ENCODE measurements at places on chromosomes 4 and X. TPM values are rescaled to one million over a fixed set of nuclear protein-coding genes. Genes with fewer than 3 reads are reported as not detected.

Gene ADH4
- not detected for total RNA-seq

Gene KIF4A
- 2.2 TPM for total RNA-seq

Gene FAT1
- 474 TPM for total RNA-seq

Gene SMPX
- not detected for total RNA-seq

Gene XK
- under 0.01 TPM for total RNA-seq

Gene SYN1
- total RNA-seq = under 0.01 TPM

Gene RPL39
- 1,554 TPM for total RNA-seq

Gene ARL13A
- not detected for total RNA-seq

Gene SCD5
- 9.4 TPM for total RNA-seq

Gene NUP62CL
- not detected for total RNA-seq

Gene CLDN22
- total RNA-seq = not detected

Gene TCP11X2
- not detected for total RNA-seq

Gene RNF212
- 7.1 TPM for total RNA-seq

Gene ERAS
- not detected for total RNA-seq

Gene AGA
- 43.4 TPM for total RNA-seq

Gene TMPRSS11B
- not detected for total RNA-seq

Gene TMEM47
- 85.7 TPM for total RNA-seq

Gene TRIM2
- 54.5 TPM for total RNA-seq

Gene TLR3
- 8.0 TPM for total RNA-seq

Gene BEX1
- 4.4 TPM for total RNA-seq

Gene MUC7
- not detected for total RNA-seq

Gene SLC25A4
- 8.3 TPM for total RNA-seq

Gene CT45A2
- not detected for total RNA-seq

Gene DCAF16
- 35.1 TPM for total RNA-seq

Gene CENPVL2
- total RNA-seq = not detected

Gene BMPR1B
- total RNA-seq = 7.1 TPM

Gene GRIA2
- under 0.01 TPM for total RNA-seq

Gene EDA
- total RNA-seq = 0.59 TPM

Gene BRS3
- total RNA-seq = not detected

Gene JAKMIP1
- total RNA-seq = not detected

Gene AKAP14
- total RNA-seq = not detected

Gene MAGEB2
- total RNA-seq = not detected

Gene ANOS1
- 1.1 TPM for total RNA-seq

Gene SPP1
- total RNA-seq = 16.2 TPM

Gene ASB12
- not detected for total RNA-seq

Gene MAGED4
- total RNA-seq = 58.6 TPM

Gene MAD2L1
- total RNA-seq = 4.7 TPM

Measured in osteoblast (primary cell).